ENCODE measurements at places on chromosomes 7 and 10.

DNA sequence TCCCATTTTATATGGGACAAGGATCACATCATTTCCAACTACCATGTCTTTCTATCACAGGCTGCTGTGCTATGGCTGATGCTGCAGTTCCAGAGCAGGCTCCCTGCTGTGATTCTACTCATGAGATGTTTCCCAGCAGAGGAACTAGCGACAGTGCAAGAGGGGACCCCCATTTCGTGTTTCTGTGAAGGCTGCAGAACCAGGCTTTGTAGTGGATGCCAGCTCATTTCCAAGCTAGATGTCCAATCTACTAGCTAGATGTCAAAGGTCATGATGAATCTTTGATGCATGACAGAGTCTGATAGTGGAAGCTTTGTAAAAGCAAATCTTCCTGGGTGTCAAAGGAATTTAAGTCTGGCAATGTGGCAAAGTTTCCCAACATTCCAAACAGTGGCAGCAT is 21.2 kb upstream of the MYO3A start:
- no peak for DNase-seq

DNA sequence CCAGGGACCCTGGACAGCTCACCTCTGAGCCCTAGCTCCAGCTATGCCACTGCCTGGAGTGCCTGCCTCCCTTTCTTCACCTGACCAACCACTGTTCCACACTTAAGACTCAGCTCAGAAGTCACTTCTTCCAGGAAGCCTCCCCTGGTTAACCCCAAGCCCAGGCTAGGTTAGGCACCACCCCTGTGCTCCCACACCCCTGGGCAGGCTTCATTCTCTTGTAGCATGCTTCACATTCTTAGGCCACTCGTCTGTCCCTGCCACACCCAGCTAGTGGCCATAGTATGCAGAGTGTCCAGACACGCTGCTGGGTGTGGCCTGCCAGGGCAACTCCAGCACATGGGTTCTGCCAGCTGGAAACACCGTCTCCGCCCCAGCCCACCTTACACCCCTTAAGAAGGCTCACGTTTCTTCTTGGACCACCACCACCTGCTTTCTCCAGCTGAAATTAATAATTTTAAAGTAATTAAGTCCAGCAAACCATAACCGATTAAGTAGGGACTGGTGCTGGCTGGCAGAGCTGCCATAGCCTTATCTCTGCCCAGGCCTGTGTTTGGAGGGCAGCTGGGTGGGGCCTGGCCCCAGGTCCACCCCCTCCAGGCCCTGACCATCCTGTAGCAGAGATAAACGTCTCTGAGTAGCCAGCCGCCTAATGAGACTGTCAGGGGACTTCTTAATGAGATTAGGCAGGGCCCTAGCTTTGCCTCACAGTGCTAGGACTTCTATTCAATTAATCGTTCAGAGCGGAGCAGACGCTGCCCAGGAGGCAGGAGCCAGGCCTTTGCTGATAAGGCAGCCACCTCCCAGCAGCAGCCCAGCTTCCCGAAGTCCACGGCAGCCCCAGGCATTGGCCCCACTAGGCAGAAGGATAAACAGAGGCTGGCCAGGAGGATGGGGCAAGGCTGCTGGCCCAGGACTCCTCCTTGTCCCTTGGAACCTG is 20.5 kb downstream of the GRID1 start:
- no peak for DNase-seq

GRCh38 chr7:26428571-26428970 is 136.9 kb downstream of the SNX10 start:
- no peak for DNase-seq

DNA sequence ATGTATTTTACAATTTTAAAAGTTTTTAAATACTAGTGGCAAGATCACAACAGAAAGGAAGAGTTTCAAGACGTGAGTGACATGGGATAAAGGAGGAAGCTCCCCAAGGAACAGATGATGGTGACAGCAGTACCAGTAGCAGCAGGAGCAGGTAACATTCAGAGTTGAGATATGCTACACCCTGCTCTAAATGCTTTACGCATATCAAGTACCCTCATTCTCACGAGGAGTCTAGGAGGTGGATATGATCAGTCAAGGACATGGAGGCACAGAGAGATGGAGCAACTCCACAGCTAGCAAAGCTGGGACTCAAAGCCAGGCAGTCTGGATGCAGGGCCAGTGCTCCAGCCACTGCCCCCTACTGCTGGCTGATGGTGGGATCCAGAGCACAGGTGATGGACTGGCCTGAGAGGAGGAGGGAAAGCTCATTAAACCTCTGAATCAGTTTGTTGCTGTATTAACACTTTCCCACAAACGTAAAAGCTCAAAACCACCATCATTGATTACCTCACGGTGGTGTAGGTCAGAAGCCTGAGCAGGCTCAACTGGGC is 17.5 kb downstream of the RP9 start:
- DNase-seq, result no peak

DNA sequence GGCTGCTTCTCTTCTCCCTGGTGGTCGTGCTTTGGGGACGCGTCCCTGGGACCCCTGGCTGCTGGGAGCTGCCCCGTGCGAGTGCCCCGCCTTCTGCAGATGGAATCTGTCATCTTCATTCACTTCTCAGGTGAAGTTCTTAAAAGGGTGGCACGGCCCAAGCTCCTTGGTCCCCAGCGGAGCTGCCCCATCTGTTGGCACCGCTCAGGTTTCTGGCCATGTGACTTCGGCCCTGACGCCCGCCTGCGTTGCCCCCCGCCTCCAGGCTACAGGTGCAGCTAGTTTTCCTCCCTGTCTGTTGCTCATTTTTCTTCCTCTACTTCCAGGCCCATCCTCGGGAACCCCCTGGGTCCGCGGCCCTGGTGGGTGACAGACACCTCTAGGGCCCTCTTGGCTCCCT is 6.8 kb upstream of the NKX6-2 start:
- no peak for DNase-seq

DNA sequence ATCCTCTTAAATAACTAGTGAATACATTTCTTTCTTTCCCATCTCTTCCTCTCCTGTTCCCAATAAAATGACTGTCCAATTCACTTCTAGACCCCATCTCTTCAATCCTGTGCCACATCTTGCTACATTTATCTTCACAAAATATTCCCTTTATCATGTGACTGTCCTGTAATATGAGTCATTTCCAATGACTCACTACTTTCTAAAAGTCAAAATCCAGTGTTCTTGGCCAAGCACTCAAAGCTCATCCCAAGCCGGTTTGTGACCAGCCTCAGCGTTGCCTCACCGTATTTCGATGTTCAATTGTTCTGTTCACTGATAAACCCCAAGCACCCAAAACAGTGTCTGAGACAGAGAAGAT is 104.7 kb downstream of the PARD3 start:
- no peak for DNase-seq

DNA sequence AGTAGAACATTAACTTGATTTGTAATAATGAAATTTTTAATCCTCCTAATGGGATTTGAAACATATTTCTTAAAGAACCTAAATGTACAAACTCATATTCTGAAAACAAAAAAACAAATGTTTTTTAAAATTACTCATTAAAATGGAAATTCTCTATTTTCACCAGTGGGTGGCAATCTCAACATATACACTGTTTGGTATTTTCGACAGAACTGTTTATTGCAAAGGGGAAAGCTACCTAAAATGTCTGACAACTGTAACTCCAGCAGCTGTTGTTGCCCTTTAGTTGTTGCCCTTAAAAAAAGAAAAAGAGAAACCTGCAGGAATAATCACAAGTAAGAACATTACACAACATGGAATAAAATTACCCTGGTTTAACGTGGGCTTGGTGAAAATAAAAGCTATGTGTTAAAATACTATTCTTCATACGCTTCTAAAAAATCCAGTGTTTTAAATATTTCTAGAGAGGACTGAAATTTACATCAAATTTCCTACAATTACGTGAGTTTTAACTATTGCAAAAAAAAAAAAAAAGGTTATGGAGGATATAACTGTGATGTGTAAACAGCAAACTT is 54.5 kb downstream of the COL1A2 start:
- DNase-seq, result peak; percentile 29

GRCh38 chr7:102024005-102024768 is 206.8 kb downstream of the CUX1 start:
- no peak for DNase-seq

GRCh38 chr7:151631953-151632749 is 112.5 kb upstream of the RHEB start:
- peak; percentile 78 for DNase-seq

- DNase-seq, result no peak
Measured at GRCh38 chr7:40057292-40057691, 77.1 kb downstream of the MPLKIP start.

DNA sequence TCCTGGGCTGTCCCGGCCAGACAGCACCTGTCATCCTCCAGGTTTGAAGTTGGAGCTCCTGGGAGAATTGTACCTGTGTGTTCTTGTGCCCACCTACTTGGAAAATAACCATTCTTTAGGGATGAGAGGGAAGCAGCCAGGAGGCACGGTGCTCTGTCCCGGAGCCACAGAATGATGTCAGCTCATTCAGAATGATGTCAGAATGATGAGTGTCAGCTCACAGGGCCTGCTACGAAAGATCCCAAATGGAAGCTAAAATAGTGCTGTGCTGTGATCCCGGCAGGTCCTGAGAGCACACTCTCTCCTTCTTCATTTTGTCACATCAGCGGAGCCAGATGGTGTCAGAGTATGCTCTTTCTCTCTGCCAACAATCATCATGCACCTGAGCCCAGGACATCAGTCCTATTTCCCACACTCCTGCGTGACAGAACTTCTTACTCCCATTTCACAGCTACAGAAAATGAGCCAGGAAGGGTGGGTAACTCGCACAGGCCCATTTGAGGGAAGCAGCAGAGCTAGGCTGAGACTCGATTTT is 8.3 kb downstream of the ABCA13 start:
- no peak for DNase-seq

- no peak for DNase-seq
Measured at GRCh38 chr7:140061607-140061930, 1.2 kb downstream of the PARP12 start.

GRCh38 chr10:117830787-117831212 is 215.9 kb downstream of the RAB11FIP2 start:
- DNase-seq, result peak; percentile 7

GRCh38 chr10:19532411-19532810 is 283.8 kb upstream of the PLXDC2 start:
- DNase-seq, result no peak

GRCh38 chr10:101485681-101486554 is 102.1 kb downstream of the POLL start:
- DNase-seq, result no peak

DNA sequence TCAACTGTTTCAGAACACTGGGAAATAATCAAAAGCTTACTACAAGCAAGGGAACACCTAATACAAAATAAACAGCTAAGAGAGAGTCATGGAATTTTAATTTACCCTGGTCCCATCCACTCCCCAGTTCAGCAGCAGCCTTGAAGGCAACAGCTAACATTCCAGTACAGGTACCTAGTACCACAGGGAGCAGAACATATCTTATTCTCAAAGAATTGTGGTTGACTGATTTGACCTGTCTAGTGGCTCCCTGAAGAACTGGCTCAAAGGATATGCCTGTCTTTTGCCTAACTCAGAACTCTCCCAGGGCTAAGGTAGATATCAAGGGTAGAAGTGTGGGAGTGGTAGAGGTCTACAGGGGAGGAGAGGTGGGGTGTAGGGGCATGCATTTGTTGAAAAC is 32.3 kb downstream of the SMURF1 start:
- no peak for DNase-seq

DNA sequence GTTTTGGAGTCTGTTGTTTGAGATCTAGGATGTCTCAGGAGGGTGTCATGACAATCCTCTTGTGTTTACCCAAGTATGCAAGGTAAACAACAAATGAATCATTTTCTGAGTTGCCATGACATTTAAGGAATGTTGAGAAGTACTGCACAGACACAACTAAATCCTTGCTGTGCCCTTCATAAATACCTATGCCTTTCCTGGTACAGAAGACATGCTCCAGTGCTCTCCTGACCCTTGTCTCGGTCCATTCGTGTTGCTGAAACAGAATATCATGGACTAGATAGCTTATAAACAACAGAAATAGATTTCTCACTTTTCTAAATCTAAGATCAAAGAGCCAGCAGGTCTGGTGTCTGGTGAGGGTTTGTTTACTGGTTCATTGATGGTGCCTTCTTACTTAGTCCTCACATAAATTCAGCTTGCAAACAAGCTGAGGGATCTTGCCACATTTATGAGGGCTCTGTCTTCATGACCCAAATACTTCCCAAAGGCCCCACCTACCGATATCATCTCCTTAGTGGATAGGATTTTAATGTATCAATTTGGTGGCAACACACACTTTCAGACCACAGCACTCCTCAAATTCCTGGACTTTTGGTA is 341.8 kb upstream of the SEMA3A start:
- no peak for DNase-seq

DNA sequence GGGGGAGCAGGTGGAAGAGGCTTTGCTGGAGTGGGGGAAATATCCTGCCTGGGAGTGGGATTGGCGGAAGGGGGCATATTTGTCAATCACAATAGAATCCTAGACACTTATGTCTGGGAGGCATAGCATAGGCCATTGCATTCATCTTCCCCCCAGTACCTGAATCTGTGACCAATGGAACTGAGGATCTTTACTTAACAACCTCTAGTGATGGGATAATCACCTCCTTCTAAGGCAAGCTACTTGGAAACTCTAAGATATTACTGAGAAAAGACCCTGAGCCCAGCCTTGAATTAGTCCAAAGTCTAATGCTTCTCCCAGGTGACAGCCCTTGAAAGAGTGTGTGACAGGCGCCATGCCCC is 90.7 kb downstream of the NPSR1 start:
- DNase-seq, result no peak

DNA sequence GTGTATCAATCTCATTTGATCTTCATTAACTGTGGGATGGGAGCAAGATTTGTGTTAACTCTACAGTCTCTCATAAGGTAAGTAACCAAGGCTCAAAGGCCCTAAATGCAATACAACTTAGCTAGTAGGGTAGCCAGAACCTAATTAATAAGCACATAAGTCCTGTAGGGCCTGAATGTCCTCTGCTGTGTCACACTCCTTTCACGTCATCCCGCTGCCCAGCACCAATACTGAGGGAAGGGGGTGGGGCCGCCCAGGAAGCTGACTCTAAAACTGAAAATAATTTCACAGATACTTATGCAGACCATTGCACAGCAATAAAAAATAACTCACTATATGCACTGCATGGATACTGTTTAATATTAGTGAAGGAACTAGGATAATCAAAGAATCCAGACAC is 13.7 kb downstream of the CCDC6 start:
- DNase-seq, result no peak

GRCh38 chr10:78405231-78405630 is 371.6 kb downstream of the RPS24 start:
- DNase-seq, result no peak

DNA sequence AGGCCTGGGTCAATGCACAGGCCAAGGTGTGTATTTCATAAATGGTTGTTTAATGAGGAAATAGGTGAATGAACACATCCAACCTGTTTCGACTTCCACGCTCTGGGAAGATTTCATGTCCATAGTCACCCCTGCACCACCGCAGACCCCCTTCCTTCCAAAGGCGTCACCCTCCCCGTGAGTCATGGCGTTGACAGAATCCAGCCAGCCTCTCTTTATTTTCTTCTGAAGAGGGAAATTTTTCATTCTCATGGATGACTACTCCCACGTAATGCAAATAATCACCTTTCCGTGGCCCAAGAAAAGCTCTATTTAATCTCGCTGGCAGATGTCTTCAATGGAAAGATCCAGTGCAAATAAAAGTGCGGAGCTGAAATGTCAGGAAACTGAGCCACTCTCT is 75.3 kb upstream of the FOXK1 start:
- DNase-seq, result no peak

GRCh38 chr7:69577221-69577620 is 21.1 kb upstream of the AUTS2 start:
- DNase-seq, result no peak
